ENCODE measurements at places on chromosomes 12 and 14. TPM values are rescaled to one million over a fixed set of nuclear protein-coding genes. Genes with fewer than 3 reads are reported as not detected.

SPSB2 gene
- 4.7 TPM for total RNA-seq

DNA sequence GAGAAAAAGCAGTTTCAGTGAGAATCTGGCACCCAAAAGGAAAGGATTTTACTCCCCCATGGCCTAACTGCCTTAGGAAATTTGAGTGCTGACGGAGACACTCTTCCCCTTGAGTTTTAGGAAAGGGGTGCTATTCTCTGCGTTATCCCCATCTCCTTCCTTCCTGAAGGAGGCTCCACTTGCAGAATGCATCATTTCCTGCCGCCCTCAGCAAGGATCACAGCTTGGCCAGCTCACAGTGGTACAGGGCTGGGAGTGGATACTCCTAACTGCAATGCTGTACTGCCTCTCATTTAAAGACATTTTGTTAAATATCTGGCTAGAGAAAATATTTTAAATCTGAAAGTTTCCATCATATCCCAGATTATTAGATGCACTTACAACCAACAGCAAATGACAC is 33.0 kb downstream of the RDH12 start:
- no peak for DNase-seq

DNA sequence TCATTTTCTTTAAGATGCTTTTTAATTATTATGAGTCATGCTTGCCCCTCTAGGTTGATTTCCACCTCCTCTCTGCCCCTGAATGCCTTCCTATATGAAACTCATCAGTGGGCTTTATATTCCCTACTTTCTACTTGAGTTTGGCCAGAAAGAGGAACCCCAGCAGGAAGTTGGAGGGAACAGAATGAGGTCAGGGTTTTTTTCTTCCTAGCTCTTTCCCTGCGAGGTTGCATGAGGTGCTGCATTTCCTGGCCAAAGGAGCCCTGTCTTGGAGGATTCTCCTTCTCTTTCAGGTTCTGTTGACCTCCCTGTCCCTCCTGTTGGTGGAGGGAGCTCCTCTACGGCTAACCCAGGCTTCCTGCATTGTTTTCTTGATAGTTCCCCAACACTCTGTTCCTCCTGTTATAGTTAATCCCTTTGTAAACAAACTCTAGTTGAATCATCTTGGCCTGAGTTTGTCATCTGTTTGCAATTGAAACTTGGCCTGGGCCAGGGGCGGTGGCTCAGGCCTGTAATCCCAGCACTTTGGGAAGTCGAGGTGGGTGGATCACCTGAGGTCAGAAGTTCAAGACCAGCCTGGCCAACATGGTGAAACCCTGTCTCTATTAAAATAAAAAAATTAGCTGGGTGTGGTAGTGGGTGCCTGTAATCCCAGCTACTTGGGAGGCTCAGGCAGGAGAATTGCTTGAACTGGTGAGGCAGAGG is 15.3 kb upstream of the SPIC start:
- no peak for DNase-seq

DNA sequence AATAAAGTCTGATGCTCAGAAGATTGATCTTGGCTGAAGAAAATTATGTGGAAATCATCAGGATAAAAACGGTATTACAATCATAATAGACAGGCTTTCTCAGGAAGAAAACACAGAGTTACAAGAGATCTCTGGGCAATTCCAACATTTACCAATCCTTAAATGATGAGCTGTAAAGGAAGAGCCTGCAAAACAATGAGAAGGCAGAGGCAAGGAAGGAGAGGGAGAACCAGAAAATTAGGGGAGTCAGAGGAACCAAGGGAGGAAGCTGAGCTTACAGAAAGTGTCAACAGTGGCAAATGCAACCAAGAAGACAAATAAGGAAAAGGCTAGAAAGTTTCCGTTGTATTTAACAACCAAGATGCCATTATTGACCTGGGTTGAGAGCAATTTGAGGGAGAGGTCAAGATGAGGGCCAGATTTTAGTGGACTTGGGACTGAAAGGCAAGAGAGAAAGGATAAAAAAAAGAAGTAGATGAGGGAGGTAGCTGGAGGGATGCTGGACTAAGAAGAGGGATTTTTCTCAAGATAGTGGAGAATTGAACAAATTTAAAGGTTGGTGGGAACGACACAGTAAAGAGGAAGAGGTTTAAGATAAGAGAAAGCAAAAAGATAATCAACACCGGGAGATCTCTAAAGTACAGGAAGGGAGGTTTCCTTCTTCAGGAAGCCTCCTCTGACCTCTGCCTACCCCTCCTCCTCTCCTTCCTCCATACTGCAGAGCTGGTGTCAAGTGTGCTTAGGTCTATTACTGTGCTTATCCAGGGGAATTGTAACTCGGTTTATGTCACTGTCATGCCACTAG is 116.9 kb downstream of the DUSP6 start:
- no peak for DNase-seq

DNA sequence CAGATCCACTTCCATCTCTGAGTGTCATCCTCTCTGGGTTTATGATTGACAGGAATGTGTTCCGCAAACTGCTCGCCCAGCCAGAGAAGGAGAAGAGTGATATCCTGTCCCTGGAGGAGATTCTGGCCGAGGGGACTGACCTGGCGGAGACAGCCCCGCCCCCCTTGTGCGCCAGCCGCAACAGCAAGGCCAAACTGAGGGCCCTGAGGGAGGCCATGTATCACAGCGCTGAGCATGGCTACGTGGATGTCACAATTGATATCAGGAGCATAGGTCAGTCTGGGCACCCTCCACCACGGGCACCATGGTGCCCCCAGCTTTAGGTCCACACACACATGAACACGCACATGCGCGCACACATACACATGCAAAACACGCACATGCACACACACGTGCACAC is 67.5 kb upstream of the PWP1 start:
- DNase-seq, result no peak

DNA sequence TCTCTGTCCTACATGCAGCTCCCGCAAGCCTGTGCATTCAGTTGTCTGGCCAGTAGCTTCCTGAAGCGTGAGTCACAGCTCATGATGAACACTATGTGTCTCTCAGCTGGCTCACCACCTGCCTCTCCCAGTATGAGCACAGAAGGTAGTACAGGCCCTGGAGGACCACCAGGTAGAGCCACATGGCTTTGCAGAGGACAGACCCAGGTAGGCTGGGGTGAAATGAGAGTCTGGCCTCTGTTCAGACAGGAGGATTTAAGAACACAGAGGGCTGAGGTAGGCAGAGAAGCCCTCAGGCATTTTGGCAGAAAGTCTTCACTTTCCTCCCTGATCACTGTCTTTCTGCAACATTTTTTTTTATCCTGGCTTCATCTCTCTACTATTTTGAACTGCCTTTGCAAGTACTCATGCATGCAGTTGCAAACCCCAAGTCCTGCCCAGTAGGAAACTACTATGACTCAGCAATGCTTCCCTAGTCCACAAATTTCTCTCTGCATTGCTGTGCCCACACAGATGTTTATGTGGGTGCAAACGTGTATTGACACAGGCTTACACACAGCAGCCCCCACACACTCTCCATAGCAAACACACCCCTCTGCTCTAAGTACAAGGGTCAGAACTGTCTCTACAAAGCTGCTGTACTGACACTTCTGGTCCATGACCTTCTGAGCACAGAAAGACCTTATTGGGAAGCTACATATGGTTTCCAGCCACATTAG is 7.2 kb upstream of the SDR9C7 start:
- no peak for DNase-seq

DNA sequence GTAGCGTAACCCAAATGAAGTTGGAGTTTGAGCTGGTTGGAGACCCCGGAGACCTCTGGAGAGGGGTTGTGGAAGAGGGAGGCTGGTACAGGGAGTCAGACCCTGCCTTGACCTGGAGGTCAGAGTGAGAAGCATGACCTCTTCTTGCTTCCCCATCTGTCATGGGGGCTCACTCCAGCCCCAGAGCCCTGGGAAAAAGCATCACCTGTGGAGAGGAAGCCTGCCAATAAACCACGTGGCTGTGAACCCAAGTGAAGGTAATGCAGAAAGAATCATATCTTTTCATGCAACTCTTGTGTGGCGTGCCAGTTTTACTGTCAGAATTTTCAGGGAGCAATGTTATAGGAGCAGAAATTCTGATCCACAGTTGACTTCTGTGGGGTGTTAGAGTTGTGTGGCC is 178.5 kb upstream of the PRICKLE1 start:
- no peak for DNase-seq

GRCh38 chr12:72989458-72989947 is 717.3 kb downstream of the TRHDE start:
- no peak for DNase-seq

FIGNL2 gene
- total RNA-seq, result 0.15 TPM

Measured in activated T-helper 1 cell treated with anti-CD3 and anti-CD28 coated beads, Interleukin-12 subunit alpha, Interleukin-12 subunit beta, Interleukin-2, Interleukin-4 antibody, amounts not matched to agents 30 ng/mL and 10 ng/mL and 1 ng/mL, durations not matched to agents 14 hours and 24 hours and 36 hours (primary cell).